Stomach (tissue), 19 donors: ENCODE measurements at places on chromosomes 12 and 14. TPM values are rescaled to one million over a fixed set of nuclear protein-coding genes. Genes with fewer than 3 reads are reported as not detected.

DNA sequence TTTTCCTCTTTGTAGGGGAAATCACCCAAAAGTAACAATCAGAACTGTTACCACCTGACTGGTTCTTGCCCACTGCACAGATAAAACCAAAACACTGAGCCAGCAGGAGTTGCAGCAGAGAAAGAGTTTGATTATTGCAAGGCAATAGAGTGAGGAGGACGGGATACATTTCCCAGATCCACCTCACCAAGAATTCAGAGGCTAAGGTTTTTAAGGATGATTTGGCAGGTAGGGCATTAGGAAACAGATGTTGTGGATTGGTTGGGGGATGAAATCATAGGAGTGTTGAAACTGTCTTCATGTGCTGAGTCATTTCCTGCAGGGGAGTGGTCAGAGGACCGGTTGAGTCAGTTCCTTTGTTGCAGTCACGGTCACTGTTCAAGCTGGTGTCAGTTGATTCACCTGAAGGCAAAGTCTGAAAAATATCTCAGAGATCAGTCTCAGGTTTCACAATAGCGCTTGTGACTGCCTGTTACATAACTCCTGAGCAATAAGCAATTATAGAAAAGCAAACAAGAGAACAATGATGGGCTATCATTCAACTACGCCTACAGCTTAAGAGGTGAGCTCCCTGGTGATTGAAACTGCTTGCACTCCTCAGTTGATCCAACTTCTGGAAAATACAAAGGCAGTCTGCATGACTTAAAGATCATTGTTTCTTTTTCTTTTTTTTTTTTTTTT, 20.3 kb upstream of the AMN1 start:
- peak; percentile 87 for DNase-seq

- peak; percentile 74 for DNase-seq
Measured at GRCh38 chr14:54175298-54175942, 218.8 kb upstream of the BMP4 start.

GRCh38 chr12:105485321-105485910, 154.9 kb downstream of the C12orf75 start:
- no peak for DNase-seq

KCNK13 gene
- 2.5 TPM for total RNA-seq

DNA sequence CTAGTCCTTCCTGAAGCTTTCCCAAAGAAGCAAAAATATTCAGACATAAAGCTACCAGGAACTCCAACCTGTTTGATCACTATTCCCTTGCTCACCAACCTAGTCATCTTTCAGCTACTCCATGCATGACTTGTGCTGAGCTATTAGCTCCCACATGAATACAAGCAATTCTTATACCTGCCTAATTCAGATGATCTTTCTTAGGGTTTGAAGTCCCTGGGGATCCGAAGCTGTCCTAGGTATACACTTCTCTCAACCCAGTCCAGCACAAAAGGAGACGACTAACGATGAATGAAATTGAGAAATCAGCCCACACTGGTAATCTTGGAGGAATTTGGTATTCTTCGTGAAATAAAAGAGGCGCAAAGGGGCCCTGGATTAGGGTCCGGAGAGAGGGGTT, 631 bp upstream of the PTGR2 start:
- peak; percentile 41 for DNase-seq

LRRIQ1 gene
- not detected for total RNA-seq

- no peak for DNase-seq
Measured at GRCh38 chr12:10829994-10830393, 3.8 kb upstream of the TAS2R10 start.

- DNase-seq: no peak
Measured at GRCh38 chr14:106610691-106611090, 1084.3 kb downstream of the TMEM121 start.

GRCh38 chr12:109697877-109698468, 15.7 kb upstream of the FAM222A start:
- no peak for DNase-seq

DNA sequence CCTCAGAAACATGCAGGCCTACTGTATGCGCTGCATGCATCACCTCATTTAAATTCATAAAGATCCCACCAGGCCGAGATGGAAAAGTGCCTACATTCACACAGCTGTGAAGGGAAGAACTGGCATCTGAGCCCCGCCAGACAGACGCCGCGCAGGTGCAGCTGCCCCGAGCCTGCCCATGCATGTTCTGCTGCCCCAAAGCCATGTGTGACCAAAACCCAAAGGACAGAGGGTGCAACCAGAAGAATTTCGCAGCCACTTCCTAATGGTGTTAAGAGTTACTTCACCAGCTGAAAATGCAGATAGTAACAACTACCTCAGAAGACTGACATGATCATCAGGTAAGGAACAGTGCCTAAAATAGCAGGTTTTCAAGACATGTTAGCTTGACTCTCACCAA, 13.5 kb upstream of the KRT8 start:
- DNase-seq: no peak

MANSC4 gene
- not detected for total RNA-seq

ITGB7 gene
- not detected for total RNA-seq

GRCh38 chr14:96027431-96028355, 11.5 kb upstream of the C14orf132 start:
- no peak for DNase-seq

- no peak for DNase-seq
Measured at GRCh38 chr12:7376196-7376595, 67.8 kb downstream of the CD163L1 start.

DNA sequence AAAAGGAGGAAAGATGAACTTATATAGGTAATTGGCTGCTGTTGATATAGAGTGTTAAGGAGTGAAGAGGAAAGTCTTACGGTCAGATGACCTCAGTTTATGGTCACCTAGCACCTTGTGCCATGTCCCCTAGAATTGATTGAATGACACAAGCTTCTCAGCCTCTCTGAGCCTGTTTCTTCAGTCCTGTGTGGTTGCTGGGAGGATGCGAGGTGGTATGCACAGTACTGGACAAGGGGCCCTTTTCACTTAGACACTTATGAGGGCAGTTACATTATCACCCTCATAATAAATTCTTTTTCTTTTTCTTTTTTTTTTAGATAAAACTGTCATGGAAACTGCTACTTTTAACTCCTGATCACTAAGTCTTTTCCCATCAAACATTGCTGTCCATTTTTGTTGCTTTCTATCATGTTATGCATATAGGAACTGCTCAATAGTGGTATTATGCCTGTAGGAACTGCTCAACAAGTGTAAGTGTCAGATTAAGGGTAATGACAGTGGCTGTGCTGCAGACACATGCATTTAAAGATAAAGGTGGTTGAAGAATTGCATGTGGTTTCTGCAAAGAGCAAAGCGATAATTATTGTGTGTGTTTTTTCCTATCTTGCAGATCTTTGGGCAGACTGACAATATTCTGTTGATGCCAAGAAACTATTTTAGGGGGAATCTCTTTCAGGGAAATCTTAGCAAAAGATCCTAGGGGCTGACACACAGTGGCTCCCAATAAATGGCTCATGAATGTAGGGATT, 11.6 kb downstream of the ANO6 start:
- no peak for DNase-seq

DNA sequence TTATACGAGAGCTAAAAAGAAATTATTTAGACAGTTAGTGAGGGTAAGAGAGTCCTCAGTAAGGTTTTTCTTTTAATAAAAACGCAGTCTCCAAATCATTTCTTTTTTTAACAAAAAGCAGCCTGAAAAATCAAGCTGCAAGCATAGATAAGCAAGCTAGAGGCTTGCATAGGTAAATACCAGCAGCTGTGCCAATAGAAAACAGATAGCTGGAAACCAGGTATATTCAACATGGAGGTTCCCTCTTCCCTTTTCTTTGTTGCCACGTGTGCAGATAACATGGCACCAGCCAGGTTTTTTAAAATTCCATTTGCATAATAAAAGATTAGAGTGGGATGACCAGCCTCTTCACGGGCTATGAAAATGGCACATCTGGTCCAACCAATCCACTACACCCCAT, 6.1 kb upstream of the PRKAB1 start:
- no peak for DNase-seq

KRT6A gene
- 0.89 TPM for total RNA-seq

HOXC6 gene
- total RNA-seq: not detected

DBX2 gene
- total RNA-seq: not detected

DNA sequence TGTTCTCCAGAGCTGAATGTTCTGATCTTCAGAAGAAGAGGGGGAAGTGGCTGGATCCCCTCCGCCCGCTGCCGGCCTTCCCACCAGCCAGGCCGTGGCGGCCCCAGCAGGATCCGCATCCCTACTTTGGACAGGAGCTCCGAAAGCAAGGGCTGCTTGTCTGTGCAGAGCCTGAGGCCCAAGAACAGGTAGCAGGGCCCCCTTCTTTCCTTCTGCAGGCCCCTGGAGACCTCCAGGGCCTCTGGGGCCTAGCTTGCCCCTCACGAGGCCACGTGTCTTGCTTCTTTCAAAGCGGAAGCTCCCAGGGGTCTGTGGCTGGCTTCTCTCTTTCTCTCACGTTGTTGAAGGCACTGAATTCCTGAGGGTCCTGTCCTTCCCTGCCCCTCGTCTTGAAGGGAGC, 13.2 kb downstream of the PGF start:
- DNase-seq: no peak

ERC1 gene
- 47.1 TPM for total RNA-seq

AP5M1 gene
- 15.5 TPM for total RNA-seq

RDH11 gene
- total RNA-seq: 71.6 TPM

DNA sequence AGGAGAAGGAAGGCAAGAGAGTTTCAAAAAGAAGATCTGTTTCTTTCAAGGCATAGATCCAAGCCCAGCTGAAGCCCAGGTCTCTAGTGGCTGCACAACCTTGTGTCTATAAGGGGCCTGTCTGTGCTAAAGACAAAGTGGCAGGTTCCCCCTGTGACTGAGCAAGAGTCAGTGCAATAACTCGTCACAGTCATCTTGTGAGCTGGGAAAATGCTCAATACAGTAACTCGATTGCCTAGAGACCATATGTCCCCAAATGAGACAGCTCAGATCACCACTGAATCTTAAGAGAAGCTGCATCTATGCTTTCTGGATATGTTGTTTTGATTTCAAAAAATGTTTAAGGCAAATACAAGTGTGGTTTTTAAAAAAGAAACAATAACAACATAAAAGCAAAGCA, 24.2 kb downstream of the ST8SIA1 start:
- no peak for DNase-seq

- no peak for DNase-seq
Measured at GRCh38 chr12:12726555-12727093, 9.5 kb downstream of the CDKN1B start.

RPGRIP1 gene
- 0.58 TPM for total RNA-seq

DNA sequence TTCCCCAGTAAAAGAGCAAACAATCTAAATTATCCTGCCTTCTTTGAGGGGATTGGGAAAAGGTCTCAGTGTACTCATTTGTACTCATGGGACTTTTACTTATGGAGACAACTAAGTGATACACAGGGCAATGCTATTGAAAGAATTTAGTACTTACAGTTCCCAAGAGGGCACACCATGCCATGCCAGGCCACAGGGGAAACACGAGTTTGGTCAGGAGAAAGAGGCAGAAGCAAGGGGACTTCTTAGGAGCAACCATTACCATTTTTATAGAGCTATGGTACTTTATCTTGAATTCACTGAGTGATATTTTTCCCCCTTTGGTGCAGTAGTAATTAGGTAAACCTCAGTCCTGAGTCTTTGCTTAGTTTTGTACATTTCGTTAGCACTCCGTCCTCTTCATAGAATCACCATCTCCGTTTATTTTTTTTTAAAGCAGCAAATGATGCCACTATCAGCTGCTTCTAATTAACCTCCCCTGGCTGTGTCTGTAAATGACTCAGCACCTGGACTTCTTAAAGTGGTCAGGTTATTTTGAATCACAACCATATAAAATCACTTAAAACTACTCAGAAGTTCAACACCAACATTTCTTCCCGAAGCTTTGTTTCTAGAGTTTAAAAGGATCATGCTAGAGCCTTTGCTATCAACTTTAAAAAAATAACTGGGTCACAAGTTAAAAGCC, 5.9 kb upstream of the WASHC3 start:
- DNase-seq: no peak

- DNase-seq: peak; percentile 6
Measured at GRCh38 chr14:97976861-97977260, 1179.7 kb downstream of the VRK1 start.

TSPAN11 gene
- total RNA-seq: 3.1 TPM

MIPOL1 gene
- 133 TPM for total RNA-seq

- DNase-seq: peak; percentile 51
Measured at GRCh38 chr14:58098507-58098906, 53.5 kb downstream of the ARMH4 start.

ATG101 gene
- total RNA-seq: 31.5 TPM

- no peak for DNase-seq
Measured at GRCh38 chr12:79366374-79366773, 324.4 kb downstream of the PAWR start.

E2F7 gene
- total RNA-seq: 7.7 TPM

SOAT2 gene
- total RNA-seq: not detected

SRSF5 gene
- total RNA-seq: 394 TPM

DNA sequence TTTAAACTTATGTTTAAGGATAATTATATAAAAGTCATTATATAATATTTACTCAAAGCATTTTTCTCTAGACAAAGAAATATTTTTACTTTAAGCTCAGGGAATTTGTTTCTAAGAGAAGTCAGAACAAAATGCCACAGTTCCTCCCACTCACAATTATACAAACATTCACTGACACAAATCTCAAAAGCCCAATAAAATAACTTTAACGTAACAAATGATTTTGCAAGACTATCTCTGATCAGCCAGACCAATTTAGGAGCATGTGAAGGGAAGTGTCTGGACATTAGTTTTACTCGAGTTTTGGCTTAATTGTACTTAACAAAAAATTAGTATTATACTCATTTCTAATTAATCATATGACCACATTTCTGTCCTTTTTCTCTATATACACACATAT, 41.2 kb downstream of the COCH start:
- DNase-seq: no peak

SLC38A4 gene
- not detected for total RNA-seq
